ENCODE measurements at places on chromosomes 7 and 10.

DNA sequence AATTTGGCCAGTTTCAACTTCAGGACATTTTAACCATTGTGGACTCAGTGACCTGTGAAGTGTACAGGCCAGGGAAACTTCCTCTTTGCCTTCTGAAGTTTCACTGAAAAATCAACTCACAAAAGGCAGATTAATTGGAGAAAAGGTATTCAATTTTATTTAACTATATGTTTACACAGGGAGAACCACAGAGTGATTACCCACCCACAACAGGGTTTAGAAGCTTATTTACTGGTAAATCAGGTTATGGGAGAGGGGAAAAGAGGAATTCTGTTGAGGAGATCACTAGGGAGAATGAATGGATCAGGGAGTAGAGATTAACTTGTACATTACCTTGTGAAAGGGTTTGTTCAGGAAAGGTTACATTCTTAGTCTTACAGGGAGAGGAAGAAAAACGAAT lies 1.7 kb upstream of the AKR1D1 start:
- no peak for DNase-seq

- DNase-seq = no peak
These were observed 608.8 kb downstream of the PARD3 start for GRCh38 chr10:34206078-34206934.

GRCh38 chr7:134527979-134528371 lies 608 bp downstream of the AKR1B10 start:
- no peak for DNase-seq

DNA sequence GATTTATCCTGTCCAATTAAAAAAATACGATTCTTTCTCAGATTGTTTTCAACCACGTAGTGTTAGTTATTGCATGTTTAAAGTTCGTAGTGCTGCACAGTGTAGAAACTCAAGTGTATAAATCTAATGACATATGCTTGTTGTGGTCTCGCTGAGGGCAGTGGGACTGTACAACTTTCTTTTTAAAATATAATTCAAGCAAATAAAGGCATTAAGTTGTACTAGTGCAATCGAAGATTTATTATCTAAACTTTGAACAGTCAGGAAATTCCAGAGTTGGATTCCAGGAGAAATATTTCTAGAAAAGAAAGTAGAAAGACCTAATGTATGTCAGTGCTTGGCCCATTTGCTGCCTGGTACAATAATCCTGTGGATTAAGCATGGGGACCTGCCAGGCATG lies 124.1 kb upstream of the HPS1 start:
- DNase-seq = no peak

- no peak for DNase-seq
These were observed 109.6 kb downstream of the PTPRE start for GRCh38 chr10:128016423-128017060.

- DNase-seq = no peak
These were observed at the start of gene SLC29A4 for GRCh38 chr7:5282543-5283316. TSS of gene SLC29A4 (plus strand) at chr7:5282943. CDS start at chr7:5287817, 4,874 bp downstream.

GRCh38 chr10:84432891-84433290 lies 104.5 kb downstream of the CCSER2 start:
- no peak for DNase-seq

GRCh38 chr7:44059219-44060090 lies 5.9 kb downstream of the PGAM2 start:
- DNase-seq = no peak

DNA sequence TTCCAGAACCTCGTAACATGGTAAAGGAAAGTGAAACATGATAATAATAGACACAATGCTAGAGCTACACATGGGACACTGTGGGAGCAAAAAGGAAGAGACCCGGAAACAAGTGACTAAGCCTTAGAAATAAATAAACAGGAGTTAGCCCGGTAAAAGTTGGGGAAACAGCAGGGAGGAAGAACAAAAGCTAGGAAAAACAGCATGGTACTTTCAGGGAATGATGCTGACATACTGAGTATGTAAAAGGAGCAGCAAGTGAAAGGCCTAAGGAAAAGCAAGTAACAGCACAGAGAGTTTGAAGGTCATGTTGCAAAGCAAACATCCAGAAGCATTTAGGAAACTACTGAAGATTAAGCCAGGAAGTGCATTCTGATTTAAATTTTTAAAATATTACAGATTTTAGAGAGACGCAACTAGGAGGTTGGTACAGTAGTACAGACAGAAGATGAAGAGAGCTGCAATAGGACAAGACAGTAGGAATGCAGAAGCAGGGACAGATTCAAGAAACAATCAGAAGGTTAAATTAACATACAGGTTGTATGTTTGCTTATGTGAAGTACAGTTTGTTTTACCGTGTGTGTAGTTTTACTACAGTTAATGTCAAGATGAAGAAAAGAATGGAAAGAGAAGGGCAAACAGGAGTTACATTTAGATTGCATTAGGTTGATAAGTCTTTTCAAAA lies 63.7 kb downstream of the ARHGAP12 start:
- no peak for DNase-seq

- DNase-seq = no peak
These were observed 208.2 kb upstream of the PRPS1L1 start for GRCh38 chr7:18235819-18236218.

GRCh38 chr10:70588859-70589570 lies 13.5 kb downstream of the PRF1 start:
- DNase-seq = no peak

GRCh38 chr7:111150709-111151108 lies 59.8 kb downstream of the LRRN3 start:
- no peak for DNase-seq

DNA sequence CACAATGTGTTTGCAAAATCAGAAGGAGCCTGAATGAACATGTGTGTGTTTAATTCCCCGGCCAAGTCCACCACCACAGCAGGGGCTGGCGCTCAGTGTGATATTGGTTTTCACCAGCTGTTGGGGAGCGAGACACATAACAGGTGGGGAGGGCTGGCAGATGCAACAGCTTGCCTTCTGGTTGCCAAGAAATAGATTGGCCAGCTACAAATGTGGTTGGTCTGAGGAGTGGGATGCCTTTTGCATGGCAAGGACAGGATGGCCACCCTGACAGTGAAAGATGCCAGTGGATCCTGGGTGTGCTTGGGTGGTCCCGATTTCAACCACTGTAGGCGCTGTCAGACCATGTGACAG lies 292.5 kb upstream of the FZD8 start:
- DNase-seq = no peak

DNA sequence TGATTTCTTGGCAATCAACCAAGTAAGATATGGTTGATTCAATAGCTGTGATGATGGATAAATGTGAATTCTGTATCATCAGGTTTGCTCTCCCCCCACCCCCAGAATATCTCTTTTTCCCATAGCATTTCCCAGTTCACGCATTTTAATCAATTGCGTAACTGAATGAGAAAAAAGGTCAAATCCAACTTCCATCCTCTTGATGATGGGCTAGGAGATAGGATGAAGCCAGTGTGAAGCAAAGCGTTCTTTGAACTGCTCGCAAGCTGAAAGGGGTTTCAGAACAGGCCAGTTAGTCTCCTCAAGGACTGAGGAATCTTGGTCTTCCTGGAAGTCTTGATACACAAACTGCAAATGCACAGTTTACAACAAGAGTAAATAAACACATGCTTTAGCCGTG lies 94.5 kb upstream of the ARMC3 start:
- no peak for DNase-seq

GRCh38 chr10:129033340-129033739 lies 433.7 kb upstream of the MGMT start:
- no peak for DNase-seq

Measured in activated CD8-positive, alpha-beta memory T cell treated with anti-CD3 and anti-CD28 coated beads for 48 hours (primary cell).